Muscle of leg (tissue), 16 donors: ENCODE measurements at places on chromosomes 3 and 15. TPM values are rescaled to one million over a fixed set of nuclear protein-coding genes. Genes with fewer than 3 reads are reported as not detected.

GRCh38 chr15:70258369-70259027 lies 160.8 kb upstream of the TLE3 start:
- H3K4me3 ChIP-seq, result no peak overlapping the region
- H3K36me3 ChIP-seq, result no peaks in the 10 kb centered on the region
- DNase-seq, result no peak
- peak overlapping the region; percentile 69 for H3K27ac ChIP-seq
- peaks cover 8% of the 10 kb centered on the region for H3K27me3 ChIP-seq

- no peak for DNase-seq
- H3K4me1 ChIP-seq, result peaks cover 23% of the 10 kb centered on the region
- H3K27me3 ChIP-seq, result no peaks in the 10 kb centered on the region
These were observed 66.8 kb downstream of the FLNB start for GRCh38 chr3:58074997-58075396.

RTP3 gene
- 0.04 TPM for total RNA-seq

CD80 gene
- total RNA-seq, result 0.22 TPM

DNA sequence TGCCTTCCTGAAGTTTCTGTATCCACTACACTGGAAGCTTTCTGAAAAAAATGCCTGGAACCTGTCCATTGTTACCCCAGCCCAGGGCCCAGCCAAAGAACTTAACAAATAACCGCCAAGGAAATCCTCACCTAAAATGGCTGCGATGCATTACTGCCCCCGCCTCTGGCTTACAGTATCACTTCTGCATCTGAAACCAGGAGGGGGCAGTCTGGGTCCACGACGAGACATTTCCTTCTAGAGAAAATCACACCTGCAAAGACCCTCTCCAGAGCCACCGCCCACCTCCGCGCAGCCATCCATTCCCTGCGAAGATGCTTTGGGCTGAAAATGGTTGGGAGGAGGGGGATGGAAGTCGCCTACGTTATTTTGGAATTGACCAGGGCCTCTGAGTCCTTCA lies 22.4 kb upstream of the CELF6 start:
- H3K4me3 ChIP-seq, result no peak overlapping the region
- H3K36me3 ChIP-seq, result peaks cover 49% of the 10 kb centered on the region
- no peaks in the 10 kb centered on the region for H3K27me3 ChIP-seq
- H3K27ac ChIP-seq, result no peak overlapping the region

XCR1 gene
- 0.18 TPM for total RNA-seq

- H3K27me3 ChIP-seq, result no peaks in the 10 kb centered on the region
- H3K4me3 ChIP-seq, result no peak overlapping the region
- no peak for DNase-seq
- peaks cover 4% of the 10 kb centered on the region for H3K4me1 ChIP-seq
- no peaks in the 10 kb centered on the region for H3K36me3 ChIP-seq
These were observed 220.8 kb upstream of the ATP10A start for GRCh38 chr15:26083896-26084295.
